ENCODE measurements at places on chromosomes 11 and 22.

DNA sequence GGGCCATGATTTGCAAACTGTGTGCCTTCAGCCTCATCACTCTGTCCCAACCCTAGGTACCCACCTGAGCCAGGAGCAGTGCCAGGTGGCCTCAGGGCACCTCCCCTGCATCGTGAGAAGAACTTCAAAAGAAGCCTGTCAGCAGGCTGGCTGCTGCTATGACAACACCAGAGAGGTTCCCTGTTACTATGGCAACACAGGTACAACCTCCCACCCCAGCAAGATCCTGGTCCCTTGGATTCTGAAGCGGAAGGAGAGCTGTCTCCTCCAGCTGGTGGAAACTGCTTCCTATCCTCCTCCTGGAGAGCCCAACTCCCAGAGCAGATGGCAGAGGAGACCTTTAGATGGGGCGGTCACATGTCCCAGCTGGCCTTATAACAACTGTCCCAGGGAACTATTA lies 2.9 kb downstream of the ZP1 start:
- no peak for DNase-seq

DNA sequence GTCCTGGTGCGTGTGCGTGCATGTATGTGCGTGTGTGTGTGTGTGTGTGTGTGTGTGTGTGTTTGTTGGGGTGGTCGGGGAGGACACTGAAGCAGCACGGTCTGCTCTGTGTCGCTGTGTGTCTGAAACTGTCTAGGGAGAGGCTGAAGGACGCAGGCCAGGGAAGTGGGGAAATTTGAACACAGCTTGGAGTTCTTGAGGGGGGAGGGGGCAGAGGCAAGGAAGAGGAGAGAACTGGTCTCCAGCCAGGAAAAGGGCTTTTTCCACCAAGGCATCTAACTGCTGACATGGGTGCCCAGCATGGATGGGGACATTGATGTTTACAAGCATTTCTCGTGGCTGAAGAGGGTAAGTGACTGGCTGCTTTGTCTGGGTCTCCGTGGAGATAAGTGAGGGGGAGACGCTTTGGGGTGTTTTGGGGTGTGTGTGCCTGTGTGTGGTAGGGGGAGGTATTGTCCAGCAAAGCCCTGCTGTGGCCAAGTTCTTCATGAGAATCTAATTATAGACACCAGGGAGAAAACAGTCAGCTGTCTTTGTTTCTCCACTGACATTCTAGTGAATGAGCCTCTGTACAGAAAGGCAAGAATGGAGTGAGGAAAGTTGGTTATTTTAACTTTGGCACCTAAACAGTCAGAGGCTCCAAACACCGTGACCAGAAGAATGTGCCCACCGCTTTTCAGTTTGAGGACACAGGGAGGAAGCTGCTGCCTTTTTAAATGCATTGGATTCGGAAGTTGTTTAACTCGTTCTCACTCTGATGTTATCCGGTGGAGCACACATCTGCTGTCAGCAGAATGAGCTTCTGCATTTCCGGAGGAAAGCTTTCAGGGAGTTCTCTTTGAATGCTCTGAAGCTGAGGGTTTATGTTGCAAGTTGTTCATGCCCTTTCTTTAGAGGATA lies 63.7 kb downstream of the PPFIBP2 start:
- DNase-seq = no peak

GRCh38 chr22:48729499-48730171 lies 1098.0 kb downstream of the BRD1 start:
- DNase-seq = no peak

DNA sequence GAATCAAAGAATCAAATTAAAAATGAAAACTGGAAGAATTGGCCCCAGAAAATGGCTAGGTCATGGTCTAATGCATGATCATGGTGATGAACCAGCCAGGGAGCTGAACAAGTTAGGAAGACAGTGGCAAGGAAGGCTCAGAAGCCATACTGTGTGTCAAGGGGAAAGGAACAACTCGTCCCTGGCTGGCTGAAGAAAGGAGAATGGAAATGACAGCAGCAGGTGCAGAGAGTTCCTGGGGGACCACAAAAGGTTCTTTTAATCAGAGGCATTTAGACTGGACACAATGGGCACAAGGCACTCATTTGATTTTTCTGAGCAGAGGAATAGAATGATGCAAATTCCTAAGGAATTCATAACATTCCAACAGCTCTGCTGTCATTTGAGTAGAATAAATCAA lies 209.9 kb downstream of the LARGE1 start:
- DNase-seq = no peak

DNA sequence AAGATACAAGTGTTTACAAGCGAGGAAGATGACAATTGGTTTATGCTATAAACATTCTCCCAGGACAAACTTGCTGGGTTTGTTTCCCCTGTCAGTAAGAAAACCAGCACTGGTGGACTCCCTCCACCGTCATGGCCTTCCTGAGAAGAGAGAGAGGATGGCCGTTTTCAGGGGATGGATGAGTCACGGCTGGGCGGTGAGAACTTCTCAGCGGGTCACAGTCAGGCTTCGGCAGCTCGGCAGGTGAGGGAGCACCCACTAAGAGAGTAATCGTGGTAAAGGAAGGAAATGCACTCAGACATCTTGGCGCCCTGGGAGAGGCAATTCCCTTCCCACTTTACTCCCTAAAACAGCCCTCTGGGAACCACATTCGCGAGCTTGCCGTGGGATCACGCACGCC lies 83.9 kb downstream of the NCAM1 start:
- no peak for DNase-seq

DNA sequence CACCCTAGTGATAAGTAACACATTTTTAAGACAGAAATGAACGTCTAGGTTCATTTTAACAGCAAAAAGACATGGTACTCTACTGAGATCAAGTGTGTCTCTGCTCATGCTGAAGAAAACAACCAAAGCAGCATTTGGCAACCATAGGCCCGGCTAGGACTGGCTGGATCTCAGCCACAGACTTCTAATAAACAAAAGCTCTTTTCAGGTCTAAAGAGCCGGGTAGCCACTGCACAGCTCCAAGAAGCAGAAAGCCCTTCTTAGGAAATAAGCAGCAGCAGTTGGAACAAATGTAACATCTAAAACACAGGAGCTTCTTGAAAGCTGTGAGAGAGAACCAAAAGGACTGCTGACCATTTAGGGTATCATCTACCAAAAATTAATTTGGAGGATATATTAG lies 37.6 kb downstream of the PITPNB start:
- DNase-seq = no peak

- DNase-seq = no peak
Observed at GRCh38 chr11:126655807-126656128, 300.3 kb downstream of the ST3GAL4 start.

- no peak for DNase-seq
Observed at GRCh38 chr11:65798882-65799281, 12.0 kb downstream of the OVOL1 start.

DNA sequence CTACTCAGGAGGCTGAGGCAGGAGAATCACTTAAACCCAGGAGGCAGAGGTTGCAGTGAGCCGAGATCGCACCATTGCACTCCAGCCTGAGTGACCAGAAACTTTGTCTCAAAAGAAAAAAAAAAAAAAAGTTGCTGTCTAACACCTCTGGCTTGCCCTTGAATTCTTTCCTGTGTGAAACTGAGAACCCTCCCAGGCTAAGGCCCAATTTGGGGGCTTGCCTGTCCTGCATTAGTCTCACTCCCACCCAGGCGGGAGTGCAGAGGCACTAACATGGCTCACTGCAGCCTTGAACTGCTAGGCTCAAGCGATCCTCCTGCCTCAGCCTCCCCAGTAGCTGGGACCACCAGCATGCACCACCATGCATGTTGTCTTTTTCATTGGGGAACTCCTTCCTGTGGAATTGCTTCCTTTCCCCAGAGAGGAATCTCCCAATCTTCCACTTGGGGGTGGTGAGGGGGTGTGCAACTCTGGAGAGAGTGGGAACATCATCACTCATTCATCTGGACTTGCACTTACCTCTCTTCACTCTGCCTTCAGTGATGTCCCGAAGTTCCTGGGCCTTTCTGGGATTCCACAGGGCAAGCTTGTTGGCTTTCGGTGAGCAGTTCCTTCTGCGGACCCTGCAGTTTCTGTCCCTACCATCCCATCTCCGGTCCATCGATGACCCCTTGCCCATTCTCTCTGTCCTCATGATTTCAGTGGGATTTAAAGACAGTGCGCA lies 62.1 kb upstream of the CREB3L1 start:
- no peak for DNase-seq

DNA sequence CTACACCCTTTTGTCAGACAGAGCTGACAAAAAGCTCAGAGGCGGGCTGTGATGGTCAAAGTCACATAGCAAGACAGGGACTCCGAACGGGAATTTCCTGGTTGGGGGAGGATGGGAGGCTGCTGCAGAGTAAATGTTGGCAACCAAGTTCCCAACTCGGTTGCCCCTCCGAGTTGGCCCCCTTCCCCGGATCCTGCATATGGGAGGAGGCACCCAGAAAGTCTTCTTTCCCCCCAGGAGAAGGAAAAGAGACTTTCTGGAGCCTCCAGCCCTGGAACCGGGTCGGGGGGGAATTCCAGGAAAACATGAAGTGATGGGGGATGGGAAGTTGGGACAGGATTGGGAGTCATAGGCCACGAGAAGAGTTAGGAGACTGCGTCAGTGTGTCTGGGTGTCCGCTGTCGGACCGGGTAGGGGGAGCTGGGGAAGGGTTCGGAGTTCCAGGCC lies 614 bp downstream of the SELENOM start:
- DNase-seq = no peak

DNA sequence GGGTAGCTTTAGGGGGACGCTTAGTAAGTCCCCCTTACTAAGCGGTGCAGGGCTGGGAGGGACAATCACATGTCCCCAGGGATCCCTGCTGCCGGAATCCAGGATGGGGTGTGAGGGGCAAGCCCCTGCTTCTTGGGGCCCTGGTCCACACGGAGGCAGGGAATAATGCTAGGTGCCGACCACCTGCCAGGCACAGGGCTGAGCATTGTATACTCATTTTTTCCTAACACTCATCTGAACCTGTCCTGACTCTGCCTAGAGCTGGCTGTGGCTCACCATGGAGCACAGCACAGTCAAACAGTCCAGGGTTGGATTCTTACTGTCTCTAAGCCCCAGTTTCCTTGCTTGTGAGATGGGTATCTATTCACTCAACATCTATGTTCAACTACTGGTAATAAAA lies 1.4 kb upstream of the LTBP3 start:
- DNase-seq = no peak

- DNase-seq = no peak
Observed at GRCh38 chr11:112085822-112086421, 634 bp downstream of the TIMM8B start.

DNA sequence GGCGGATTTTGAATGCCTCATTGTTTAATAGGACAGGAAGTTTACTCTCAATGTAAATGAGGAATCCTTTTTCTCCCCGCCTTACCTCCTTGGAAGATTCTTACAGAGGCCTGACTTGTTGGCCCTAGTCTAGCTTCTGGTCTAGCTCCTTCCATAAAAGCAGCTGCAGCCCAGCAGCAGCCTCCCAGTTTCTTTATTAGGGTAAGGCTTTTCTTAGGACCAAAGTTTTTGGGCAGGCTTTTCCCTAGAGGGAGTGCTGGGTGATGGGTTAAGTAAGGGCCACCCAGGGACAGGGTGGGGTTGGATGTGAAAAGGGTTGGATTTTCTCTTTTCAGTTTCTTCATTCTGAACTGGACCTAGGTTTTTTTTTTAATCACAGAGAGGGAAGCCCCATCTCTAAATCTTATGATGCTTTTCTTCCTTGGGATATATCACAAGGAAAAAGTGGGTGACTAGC lies 49.7 kb downstream of the LIF start:
- no peak for DNase-seq

GRCh38 chr22:35726398-35726797 lies 8.7 kb downstream of the APOL5 start:
- DNase-seq = no peak

DNA sequence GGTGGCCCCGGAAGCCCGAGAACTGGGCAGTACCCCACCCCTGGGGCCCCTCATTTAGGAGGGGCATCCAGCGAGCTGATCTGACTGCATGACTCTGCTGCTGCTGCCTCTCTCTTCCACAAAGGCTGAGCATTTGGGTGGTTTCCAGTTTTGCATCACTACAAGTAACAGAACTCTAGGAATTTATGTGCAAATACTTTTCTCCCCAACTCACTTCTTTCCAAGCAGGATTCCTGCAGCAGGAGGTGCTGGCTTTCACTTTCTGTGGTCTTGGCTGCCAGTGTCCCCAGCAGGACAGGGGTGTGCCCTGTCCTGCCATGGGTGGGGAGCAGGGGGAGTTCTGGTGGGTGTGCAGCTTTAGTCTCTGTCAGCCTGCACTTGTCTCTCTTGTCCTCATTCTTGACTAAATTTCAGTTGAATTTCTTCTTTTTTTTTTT lies 21.2 kb downstream of the UPB1 start:
- peak; percentile 57 for DNase-seq

GRCh38 chr22:46798366-46799350 lies 36.2 kb downstream of the TBC1D22A start:
- no peak for DNase-seq

- DNase-seq = peak; percentile 73
Observed at GRCh38 chr11:134120921-134121526, 52.2 kb downstream of the JAM3 start.

DNA sequence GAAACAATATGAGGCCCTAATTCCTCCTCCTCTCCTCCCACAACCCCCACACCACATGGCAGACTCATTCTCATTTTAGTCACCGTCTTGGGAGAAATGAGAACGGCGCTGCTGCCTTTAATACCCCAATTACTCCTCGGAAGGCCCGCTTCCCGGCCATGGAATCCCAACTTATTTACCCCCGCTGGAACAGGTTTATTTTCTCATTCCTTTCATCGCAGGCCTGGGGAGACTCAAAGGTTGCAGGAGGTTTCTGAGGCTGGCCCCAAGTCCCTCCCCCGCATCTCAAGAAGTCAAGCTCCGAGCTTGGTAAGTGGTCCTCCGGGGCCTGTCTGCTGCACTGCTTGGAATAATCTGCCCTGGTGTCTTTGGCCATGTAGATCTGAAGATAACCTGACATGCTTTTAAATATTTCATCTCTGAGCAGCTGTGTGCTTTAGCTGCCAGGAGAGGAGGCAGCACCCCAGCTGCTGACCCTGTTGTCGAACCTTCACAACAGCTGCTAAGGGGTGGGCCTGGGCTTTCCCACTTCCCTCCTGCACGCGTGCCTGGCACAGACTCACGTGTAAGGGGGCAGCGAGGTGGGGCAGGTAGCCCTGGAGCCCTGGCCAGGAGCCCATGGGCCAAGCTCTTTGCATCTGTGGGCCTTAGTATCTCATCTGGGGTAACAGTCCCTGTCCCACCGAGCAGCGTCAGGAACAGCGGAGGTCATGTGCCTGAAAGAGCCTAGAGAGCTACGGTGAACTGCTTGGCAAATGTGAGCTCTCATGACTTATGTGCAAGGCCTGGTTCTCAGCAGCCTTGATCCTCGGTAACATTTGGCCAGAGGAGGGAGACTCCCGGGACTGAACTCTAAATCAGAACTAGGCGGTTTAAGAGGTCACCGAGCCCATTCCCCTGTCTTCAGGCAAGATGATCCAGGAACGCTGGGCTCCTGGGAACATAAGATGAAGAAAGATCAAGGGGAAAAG lies 164.6 kb downstream of the ST3GAL4 start:
- DNase-seq = peak; percentile 55

GRCh38 chr22:20542736-20543135 lies 35.3 kb downstream of the MED15 start:
- DNase-seq = no peak
